ENCODE measurements at places on chromosomes 6 and 20. TPM values are rescaled to one million over a fixed set of nuclear protein-coding genes. Genes with fewer than 3 reads are reported as not detected.

DNA sequence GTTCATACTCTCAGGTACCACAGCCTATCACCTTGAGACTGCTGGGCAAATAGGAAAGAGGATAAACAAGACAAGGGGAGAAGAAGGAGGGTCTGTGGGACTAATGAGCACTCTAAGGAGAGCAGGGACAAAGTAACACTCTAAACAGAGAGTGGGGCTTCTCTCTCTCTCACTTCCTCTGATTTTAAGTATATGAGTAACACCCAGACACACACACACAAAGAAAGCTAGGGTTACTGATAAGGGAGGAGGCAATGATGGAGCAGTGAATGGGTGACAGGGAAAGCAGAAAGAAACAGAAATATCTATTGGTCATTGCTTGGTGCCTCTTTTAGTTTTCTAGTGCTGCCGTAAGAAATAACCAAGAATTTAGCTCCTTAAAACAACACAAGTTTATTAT, 96.2 kb upstream of the RNF217 start:
- DNase-seq = no peak

GRCh38 chr6:139985236-139985815, 610.9 kb upstream of the CITED2 start:
- no peak for DNase-seq

- no peak for DNase-seq
These were observed 86.2 kb upstream of the BEND6 start for GRCh38 chr6:56868687-56869086.

DNA sequence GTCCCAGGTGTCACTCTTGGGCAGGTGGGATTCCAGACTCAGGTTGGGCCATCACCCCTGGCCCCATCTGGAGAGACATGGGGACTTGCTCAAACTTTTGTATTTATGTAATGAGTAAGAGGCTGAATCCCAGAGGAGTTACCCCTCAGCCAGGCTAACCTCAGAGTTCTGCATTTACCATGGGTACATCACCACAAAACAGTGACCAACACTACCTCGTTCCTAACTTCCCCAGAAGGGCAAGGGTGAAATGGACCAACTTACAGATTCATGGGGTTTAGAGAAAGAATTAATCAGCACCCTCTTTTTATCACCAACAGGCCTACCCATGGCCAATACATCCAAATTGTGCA, 259.9 kb upstream of the MARCKS start:
- no peak for DNase-seq

Gene GJA10
- not detected for total RNA-seq

DNA sequence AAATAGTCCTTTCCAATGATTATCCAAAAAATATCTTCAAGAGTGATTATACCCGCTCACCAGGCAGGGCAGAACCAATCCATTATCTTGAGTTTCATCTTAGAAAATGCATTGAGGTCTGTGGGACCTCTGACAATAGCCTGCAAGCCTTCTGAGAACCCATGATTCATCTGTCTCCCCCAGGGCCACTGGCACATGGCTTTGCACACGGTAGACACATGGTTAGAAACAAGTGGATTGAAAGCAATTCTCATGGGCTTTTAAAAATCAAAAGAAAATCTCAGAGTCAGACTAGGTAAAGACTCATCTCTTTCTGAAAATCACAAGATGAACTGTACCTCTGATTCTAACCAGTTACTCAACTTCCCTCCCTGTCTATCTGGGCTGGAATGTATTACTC, 15.5 kb downstream of the GNAS-AS1 start:
- DNase-seq = no peak

GRCh38 chr20:52290569-52290968, 99.0 kb upstream of the ZFP64 start:
- DNase-seq = no peak

- DNase-seq = no peak
These were observed 129.8 kb downstream of the COL12A1 start for GRCh38 chr6:75076009-75076408.

Gene TRIM40
- total RNA-seq = not detected

GRCh38 chr20:62694868-62695267, 13.8 kb upstream of the NTSR1 start:
- DNase-seq = no peak

- DNase-seq = no peak
These were observed 1.5 kb downstream of the ROMO1 start for GRCh38 chr20:35700625-35701148.

DNA sequence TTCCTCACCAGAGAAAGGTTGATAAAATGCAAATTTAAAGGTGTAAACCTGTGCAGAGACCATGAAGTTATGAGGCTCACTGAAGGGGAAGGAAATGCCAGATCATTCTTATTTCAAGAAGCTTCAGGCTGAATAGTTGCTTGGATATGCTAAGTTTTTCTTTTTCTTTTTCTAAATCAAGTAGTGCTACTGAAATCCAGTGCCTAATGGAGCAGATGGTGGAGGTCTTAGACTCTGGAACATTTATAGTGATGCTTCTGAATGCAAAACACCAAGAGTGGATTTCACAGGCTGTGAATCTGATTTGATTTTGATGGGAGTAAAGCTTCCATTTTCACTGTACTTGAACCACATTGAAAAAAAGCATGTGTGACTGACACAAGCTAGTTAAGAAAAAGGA, 151.2 kb upstream of the BEND3 start:
- no peak for DNase-seq

DNA sequence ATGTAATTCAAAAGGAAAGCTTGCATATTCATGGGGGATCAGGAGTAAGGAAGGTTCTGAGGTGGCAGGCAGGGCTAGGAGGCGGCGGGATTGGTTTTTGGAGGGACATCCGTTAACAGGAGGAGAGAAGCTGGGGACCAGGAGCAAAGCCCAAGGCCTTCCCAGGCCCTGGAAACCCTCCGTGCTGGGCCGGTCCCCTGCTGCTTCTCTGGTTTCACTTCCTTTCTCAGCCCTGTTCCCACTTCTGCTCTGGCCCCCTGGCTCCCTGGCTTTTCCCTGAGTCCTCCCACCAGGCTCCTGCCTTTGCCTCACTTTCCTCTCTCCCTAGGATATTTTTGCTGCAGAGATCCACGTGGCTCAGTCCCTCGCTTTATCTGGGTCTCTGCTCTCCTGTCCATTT, 26.4 kb upstream of the SALL4 start:
- no peak for DNase-seq

DNA sequence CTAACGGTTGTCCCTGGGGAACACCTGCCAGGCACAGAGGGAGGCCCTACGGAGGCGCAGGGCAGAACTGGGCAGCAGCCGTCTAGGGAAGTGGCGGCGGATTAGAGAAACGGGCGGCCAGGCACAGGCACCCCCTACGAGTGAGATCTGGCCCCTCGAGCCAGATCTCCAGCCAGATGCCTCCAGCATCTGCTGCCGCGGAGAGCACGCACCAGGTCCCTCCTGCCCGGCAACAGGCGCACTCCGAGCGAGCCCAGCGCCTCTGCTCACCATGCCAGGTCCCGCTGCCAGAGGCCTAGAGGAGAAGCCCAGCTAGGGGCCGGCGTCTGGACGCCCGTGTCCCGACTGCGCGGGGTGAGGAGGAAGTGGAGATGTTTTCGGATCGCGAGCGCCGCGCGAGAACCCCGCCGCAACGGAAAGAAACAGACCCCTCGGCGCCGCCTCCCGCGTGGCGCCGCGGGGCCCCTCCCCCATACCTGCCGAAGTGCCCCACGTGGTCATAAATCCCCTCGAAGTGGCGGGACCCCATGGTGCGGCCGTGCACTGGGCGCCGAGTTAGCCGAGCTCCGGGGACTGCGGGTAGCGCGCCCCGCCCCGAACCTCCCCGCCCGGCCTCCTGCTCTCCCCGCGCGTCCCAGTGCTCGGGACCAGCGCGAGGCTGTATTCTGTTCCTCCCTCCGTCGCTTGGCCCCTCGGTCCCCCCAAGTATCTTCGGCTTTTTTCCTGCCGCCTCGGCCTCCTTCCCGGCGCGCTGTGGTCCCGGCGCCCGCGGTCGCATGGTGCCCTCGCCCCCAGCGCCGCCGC, at the start of gene SLC22A16:
Gene SLC22A16 (minus strand): TSS at position 568 of the 804 bp plus-strand sequence. CDS start 39 bp downstream, at position 529.
- no peak for DNase-seq

Gene TRERF1
- total RNA-seq = 3.9 TPM

Gene PRR18
- 0.29 TPM for total RNA-seq

Gene DAAM2
- 16.2 TPM for total RNA-seq

DNA sequence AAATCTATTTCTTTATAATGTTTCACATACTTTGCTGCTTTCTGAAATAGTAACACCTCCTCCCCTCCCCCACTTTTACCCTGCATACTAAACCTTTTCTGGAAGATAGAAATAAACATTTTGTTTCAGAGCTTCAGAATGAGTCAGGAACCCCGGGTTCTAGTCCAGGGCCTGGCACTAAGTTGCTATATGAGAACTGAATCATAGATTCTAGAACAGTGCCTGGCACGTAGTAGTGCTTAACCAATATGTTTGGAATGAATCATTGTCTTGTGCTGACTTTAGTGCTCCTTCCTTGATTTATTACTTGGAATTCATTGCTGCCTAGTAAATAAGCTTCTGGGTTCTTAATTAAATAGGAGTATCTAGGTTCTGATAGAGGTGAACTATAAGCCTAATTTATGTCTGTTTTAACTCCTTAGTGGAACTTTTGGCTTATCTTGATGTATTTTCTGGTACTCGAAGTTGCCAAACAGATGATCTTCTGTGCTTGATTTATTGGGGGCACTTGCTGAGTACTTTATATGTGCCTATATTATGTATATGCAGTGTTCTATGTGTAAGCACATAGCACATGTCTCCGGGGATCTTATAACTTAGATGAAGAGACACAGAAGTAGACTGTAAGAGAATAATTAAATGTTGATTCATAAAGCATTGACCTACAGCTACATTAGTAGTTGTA, 18.6 kb downstream of the TAB2 start:
- no peak for DNase-seq

- DNase-seq = peak; percentile 73
These were observed 54.0 kb downstream of the TRAF3IP2 start for GRCh38 chr6:111551521-111552231.

Gene LY6G6F
- total RNA-seq = not detected

Gene LPA
- 0.33 TPM for total RNA-seq

DNA sequence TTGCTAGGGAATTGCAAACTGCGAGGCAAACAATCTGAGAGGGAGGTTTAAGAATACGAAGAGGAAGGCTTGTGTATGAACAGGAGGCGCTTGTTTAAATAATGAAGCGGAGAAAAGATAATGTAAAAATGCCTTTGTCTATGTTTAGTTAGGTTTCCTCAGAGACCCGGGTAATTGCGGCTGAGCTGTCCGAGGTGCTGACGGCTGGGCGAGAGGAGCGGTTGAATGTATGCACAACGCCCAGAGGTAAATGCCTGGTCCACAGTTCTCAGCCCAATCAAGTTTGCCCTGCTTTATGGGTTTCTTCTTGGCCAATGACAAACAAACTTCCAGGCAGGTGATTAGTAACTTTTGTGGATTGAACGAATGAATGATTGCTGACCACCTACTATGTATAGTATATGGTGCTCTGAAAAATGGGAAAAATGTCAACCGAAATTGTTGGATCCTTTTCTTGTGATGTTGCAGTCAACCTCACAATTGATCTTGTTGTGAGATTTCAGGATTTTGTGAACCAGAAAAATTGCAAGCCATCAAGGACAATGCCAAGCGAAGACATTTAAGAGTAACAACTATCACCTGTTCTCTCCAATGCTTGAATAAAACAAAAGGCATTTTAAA, 38.3 kb upstream of the SLC32A1 start:
- no peak for DNase-seq

DNA sequence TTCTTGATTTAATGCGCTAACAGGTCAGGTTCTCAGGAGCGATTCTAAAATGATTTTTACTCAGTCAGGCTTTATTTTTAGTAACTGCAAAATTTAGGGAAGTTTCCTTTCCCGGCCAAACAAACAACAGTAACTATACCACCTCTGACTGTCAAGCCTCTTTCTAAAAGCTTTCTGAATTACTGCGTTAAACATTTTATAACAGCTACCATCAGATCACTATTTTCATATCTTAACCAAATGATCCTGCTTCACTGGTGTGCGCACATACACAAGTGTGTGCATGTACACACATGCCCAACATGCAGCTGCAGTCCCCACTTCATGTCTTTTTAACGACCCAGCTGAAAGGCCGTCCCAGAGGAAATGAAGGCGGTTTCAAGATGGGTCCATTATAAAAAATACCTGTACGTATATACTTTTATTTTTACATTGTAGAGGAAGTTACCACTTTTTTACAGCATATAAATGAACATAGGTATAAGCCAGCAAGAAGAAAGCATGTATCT, 25.0 kb downstream of the TMEM242 start:
- no peak for DNase-seq

Gene MUC21
- total RNA-seq = not detected

DNA sequence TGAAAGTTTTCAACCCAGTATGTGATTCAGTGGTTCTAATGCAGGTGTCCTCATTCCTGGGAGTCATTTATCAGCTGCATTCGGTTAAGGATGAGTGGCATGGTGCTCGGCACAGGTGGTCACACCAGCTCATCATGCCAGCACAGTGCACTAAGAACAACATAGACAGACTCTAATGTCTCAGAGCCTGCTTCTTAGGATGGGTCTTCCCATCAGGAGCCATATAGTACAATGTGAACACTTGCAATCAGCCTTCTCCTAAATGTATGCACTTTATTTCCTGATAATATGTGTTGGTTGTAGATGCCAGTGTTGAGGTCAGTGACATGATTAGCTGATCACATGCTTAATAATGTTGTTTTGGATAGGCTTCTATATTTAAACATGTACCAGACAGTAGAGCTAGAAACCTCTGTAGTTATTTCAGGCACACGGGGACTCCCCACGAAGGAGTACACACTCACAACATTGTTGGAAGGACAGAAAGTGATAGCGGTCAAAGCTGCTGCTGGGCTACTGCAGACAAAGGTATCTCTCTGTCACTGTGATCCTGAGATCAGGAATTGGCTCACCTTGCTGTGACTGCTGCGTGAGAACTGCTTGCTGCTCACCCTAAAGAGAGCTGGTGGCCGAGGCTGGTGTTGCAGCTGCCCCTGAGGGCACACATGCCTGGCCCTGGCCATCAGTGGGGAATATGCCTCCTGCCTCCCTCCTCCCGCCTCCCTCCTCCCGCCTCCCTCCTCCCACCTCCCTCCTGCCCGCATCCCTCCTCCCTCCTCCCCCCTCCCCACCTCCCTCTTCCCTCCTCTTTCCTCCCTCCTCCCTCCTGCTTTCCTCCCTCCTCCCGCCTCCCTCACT, 195.4 kb downstream of the SMOC2 start:
- DNase-seq = no peak

DNA sequence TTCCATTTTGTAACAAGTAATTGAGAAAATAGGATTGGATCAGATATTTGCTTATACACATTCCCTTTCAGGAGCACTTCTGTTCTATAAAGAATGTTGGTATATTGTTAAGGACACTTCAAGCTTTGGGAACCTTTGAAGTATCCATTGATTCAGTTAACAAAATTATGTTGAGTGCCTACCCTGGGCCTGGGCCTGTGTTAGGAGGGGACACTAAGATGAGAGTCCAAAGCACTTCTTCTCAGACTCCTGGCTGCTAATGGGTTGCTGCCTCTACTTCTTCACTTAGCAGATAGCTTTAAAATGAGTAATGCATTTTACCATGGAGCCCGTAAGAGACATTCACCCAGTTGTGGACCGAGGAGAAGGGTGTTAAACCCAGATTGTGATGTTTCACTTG, 40.3 kb downstream of the PTPN1 start:
- no peak for DNase-seq

All from breast epithelium (tissue), 4 donors.